ENCODE measurements at places on chromosomes 1 and 21.

- no peak for DNase-seq
These were observed 433 bp upstream of the DMBX1 start for GRCh38 chr1:46489169-46489637.

- no peak for DNase-seq
These were observed 1.8 kb upstream of the MEX3A start for GRCh38 chr1:156083800-156084790.

DNA sequence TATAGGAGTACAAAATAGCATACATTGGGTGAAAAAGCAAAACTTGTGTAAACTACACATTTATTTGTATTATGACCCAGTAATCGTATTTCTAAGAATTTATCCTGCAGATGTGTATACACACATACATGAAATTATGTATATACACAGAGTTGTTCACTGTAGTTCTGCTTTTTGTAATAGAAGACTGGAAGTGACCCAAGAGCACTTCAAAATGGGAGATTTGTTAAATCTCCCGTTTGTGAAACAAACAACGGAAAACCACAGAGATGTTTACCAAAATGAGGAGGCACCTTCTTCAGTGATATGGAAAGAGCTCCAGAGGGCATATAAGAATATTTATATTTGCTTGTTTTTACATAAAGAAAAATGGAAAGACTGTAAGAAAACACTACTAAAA is 18.0 kb upstream of the MNDA start:
- DNase-seq: no peak

DNA sequence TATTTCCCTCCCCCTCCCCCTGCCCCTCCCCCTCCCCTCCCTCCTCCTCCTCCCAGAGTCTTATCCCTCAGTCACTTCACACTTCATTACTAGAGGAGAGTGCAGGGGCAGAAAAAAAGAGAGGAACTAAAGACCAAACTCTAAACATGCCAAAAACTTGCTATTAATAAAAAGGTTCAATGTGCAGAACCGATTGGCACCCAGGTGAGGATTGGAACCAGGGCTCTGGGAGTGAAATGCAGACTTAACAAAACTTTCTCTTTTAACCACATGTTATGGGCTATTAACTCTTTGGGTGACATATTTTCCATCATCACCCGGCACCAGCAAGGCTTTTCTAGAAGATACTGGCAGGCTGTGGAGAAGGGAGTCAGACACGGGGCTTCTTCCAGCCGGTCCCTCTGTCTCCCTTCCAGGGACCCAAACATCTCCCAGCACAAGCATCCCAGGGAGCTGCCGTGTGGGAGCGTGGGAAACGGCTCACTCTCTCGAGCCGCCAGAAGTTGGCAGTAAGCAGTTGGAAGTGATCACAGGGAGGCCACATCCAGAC is 13.6 kb downstream of the NID1 start:
- DNase-seq: no peak

- DNase-seq: no peak
These were observed 68.0 kb downstream of the LAMC1 start for GRCh38 chr1:183091181-183091580.

DNA sequence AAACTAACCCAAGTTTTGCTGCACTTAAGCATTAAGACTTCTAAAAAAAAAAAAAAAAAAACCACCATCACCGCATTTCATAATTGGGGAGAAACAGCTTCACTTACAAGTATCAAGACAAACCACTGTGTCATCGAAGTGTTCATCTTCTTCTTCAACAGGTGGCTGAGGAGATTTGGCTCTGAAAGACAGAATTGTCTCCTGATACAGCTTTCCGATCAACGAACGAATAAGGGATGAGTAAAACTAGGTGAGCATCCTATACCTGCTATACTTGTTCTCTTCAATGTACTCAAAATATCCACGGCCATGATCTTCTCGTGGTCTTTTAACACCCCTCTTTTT is 2.0 kb downstream of the HNRNPU start:
- DNase-seq: no peak

- DNase-seq: no peak
These were observed 3.0 kb downstream of the CDC42 start for GRCh38 chr1:22055463-22055862.

DNA sequence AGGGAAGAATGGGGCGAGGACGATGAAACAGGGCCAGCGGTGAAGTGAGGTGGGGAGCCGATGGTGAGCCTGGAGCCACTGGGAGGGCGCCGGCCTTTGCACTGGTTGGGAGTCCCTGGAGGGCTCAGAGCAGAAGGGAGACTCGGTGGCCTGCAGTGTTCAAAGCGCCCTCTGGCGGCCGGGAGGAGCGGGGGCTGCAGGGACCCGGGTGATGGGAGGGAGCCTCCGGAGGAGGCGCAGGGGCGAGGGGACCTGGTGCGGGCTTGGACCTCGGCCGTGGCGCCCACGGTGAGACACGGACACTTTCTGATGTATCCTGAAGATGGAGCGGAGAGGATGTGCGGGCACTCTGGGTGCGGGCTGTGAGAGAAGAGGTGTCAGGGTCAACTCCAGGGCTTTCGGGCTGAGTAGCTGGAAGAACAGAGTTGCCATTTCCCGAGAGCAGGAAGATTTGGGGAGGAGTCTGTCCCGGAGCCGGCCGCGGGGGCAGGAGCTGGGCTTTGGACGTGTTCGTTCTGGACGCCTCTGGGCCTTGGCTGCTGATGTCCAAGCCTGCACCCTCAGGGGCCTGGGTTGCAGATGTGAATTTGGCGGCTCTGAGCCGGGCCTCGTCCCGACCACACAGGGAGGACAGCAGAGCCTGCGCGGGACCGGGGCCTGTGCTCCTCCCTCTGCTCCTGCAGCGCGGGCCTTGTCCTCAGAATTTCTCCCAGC is 29.7 kb downstream of the HEYL start:
- peak; percentile 33 for DNase-seq

- no peak for DNase-seq
These were observed 29.7 kb downstream of the HSPA13 start for GRCh38 chr21:14353231-14353630.

- DNase-seq: no peak
These were observed 61.6 kb downstream of the LRRN2 start for GRCh38 chr1:204623894-204624361.

- DNase-seq: no peak
These were observed 9.8 kb downstream of the RLF start for GRCh38 chr1:40171036-40171435.

GRCh38 chr1:169110689-169111447 is 4.4 kb downstream of the ATP1B1 start:
- DNase-seq: no peak

DNA sequence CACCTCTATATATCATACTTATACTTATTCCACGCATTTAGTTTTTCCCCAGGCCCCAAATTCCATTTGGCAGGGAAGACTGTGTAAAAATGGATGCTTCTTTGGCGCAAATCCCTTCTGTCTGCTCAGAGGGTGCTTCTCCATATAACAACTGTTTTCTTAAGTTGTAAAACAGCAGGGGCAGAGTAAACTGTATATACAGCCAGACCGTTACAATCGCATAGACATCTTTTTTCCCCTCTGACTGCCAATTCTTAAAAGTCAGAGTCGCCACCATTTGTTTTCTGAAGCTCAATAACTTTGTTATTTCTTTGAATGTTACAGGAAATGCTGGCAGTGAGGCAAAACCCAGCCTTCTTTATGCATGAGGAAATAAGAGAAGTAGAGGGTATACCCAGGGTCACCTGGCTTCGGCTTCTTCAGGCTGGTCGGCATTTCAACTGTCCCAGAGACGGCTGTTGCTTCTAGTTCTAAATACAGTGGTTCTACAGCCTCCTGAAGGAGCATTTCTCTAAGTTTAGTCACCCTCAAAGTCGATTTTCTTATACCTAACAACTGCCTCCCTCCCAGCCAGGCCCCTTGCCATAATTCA is 188.4 kb downstream of the CLIC6 start:
- no peak for DNase-seq

DNA sequence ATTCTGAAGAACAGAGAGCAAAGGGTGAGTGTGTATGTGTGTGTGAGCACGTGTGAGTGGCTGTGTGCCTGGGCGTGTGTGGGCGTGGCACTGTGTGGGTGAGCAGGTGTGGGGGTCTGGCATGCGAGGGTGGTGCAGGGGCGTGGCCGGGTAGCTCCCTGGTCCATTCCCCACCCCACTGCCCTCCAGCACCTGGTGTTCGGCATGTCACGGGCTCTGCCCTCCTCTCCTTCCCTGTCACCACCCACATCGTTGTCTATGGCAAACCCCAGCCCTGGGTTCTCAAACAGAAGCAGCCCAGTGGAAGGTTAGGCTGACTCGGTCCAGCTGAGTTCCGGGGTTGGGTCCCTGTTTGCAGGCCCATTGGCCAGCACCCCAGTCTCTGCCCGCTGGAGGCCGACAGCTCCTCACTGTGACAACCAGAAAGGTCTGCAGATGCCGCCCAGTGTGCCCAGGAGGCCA is 39.8 kb downstream of the UBE2G2 start:
- no peak for DNase-seq

GRCh38 chr1:245461681-245462080 is 306.9 kb downstream of the KIF26B start:
- DNase-seq: no peak

DNA sequence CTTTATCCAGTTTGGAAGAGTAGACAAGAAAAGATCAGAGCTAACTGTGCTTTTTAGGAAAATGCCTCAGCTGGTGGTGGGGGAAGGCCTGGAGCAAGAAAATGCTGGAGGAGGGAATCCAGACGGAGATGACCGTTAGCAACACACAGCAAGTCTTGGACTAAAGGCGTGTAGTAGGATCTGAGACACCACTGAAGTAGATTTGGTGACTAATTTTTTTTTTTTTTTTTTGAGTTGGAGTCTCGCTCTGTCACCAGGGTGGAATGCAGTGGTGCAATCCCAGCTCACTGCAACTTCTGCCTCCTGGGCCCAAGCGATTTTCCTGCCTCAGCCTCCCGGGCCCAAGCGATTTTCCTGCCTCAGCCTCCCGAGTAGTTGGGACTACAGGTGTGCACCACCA is 41.2 kb downstream of the LPAR3 start:
- no peak for DNase-seq

DNA sequence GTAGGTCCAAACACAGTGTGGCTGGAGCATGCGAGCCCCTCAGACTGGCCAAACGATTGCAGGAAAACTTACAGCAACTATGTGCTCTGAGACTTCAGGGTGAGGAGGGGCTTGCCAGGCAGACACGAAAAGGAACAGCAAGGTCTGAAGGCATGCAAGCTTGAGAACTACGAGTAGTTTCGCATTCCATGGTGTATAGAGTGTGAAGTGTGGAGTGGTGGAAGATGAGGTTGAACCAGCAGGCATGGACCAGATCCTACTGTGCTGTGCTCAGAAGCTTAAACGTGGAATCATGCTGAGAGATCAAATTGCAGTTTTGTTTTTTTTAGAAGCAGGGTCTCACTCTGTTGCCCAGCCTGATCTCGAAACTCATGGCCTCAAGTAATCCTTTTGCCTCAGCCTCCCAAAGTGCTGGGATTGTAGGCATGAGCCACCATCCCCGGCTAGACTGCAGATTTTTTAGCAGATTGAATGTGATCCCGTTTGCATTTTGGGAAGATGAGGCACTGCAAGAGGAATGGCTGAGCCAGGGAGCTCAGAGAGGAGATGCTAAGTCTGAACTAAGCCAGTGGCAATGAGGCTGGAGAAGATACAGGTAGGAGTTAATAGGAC is 5.1 kb upstream of the TFAP2E start:
- DNase-seq: no peak

DNA sequence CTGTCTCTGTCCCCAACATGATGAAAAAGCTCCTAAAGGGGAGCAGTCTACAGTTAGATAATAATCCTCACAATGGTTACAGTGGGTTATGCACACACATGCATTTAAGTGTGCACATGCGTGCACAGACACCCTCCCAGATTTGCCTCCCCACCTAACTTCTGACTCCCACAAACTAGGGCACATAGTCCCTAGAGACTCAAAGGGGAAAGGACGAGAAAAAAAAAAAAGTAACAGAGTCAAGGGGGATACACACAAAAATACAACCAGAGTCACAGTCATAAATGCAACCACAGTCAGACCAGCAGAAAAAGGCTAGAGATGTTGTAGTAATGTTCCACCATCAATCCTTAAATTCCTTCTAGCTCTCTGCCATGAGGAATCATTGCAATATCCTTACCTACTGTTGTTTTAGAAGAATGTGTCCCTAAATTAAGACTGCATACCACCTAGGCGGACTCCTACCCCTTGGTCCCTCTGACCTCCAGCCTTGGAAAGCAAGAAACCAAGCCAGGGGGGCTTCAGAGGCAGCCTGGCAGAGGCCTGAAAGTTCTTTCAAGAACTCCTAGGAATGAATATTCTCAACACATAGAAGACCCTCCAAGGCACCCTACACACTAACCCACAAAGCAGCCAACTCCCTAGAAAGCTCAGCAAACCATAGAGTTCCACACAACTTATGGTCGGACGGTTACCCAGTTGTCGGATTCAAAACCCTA is 1.3 kb downstream of the CRTC2 start:
- no peak for DNase-seq

DNA sequence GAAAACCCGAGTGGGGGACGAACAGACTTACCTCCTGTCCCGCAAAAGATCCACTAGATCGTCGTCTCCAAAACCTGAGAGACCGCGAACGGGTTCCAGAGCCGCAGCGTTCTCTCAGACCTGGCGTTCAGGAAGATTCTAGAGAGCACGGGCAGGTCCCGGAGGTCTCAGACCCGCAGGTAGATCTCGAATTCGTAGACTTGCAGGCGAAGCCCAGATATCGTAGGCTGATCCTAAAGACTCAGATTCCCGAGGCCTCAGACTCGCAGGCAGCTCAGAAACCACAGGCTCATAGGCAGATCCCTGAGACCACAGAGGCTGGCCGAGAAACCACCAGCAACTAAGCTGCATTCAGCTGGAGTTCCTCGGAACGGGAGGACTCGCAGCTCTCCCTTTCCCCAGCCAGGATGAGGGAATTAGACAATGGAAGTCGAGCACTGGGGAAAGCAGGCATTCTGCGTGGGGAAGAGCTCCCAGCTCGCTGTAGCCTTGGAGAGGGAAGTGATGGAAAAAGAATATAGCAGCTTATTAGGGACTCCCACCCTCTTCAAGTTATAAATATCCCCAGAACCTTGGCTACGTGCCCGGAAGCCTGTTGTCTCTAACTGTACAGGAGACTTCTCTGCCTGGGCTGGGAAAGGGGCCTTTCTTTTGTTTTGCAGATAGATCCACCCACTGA is at the start of gene ZNF436:
ZNF436 (minus strand) TSS at position 502 of the 679 bp plus-strand sequence. CDS start 1,831 bp downstream, outside the sequence.
- peak; percentile 53 for DNase-seq

GRCh38 chr1:168097921-168098528 is 38.7 kb downstream of the GPR161 start:
- no peak for DNase-seq

- no peak for DNase-seq
These were observed 313.0 kb downstream of the RWDD3 start for GRCh38 chr1:95547005-95547404.
